ENCODE measurements at places on chromosomes 1 and 21. TPM values are rescaled to one million over a fixed set of nuclear protein-coding genes. Genes with fewer than 3 reads are reported as not detected.
A peak's percentile ranks its signal among the peaks of the same experiment; 100 is the strongest.

DNA sequence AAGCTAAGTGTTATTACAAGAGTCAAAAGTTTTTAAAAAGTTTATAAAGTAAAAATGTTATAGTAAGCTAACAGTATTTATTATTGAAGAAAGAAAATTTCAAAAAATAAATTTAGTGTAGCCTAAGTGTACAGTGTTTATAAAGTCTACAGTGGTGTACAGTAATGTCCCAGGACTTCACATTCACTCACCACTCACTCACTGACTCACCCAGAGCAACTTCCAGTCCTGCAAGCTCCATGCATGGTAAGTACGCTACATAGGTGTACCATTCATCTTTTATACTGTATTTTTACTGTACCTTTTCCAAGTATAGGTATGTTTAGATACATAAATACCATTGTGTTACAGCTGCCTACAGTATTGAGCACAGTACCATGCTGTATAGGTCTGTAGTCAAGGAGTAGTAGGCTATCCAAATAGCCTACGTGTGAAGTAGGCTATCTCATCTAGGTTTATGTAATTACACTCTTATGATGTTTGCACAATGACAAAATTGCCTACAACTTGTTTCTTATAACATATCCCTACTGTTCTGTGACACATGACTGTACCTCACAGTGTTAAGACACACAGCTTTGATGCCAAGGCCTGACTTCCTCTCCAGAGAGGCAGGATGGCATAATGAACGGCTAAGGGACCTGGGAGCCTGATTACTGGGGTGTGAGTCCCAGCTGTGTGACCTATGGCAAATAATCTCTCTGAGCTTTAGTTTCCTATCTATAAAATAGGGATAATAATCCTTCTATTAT, 12.7 kb downstream of the DHCR24 start:
- no peak overlapping the region for H3K4me3 ChIP-seq
- no peaks in the 10 kb centered on the region for H3K4me1 ChIP-seq
- H3K36me3 ChIP-seq: no peaks in the 10 kb centered on the region
- no peak overlapping the region for H3K27ac ChIP-seq
- DNase-seq: no peak
- H3K27me3 ChIP-seq: no peaks in the 10 kb centered on the region

- no peak overlapping the region for H3K4me3 ChIP-seq
- no peak overlapping the region for H3K27ac ChIP-seq
- H3K36me3 ChIP-seq: no peaks in the 10 kb centered on the region
- no peak for DNase-seq
- peaks cover 52% of the 10 kb centered on the region for H3K4me1 ChIP-seq
Measured at GRCh38 chr1:54359393-54360162, 46.6 kb downstream of the SSBP3 start.

- H3K27ac ChIP-seq: peak overlapping the region; percentile 75
- H3K27me3 ChIP-seq: no peaks in the 10 kb centered on the region
- H3K4me1 ChIP-seq: peaks cover 11% of the 10 kb centered on the region
- DNase-seq: peak; percentile 78
- H3K4me3 ChIP-seq: peak overlapping the region; percentile 53
Measured at GRCh38 chr1:213989002-213989855, 1.5 kb downstream of the PROX1 start.

DNA sequence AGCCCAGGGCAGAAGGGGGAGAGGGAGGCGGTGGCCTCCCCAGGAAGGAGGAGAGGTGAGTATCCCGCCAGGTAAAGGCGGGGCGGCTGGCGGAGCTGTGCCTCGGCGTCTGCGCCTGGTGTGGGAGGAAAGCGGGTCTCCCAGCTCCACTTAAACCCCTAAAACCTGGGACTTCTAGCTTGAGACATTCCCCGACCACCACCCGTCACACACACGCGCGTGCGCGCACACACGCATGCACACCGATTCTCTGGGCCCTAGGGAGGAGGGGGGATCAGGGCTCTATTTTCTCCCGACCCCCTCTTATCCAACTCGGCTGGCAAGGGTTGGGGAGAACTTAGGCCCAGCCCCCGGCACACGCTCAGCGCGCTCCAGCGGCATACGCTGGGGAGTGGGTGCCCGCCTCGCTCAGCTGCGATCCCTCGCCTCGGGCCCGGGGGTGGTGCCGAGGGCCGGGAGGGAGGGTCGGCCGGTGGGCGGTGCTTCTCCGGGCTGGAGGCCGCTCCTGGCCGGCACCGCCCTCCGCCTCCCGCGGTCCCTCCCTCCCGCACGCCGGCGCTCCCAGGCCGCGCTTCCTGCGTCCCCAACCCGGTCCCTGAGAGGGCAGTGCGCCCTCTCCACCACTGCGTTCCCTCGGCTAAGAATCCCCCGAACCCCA, at the start of gene TMEM51:
Gene TMEM51 (plus strand): TSS at position 564 of the 658 bp plus-strand sequence. CDS start 61,341 bp downstream, outside the sequence.
- H3K36me3 ChIP-seq: no peaks in the 10 kb centered on the region
- peak within 1 kb of the TSS; percentile 55 for H3K4me3 ChIP-seq
- peaks cover 21% of the 10 kb centered on the region for H3K4me1 ChIP-seq
- no peaks in the 10 kb centered on the region for H3K27me3 ChIP-seq
- peak within 1 kb of the TSS; percentile 84 for H3K27ac ChIP-seq
- peak; percentile 87 for DNase-seq

The CHRM3 gene
- total RNA-seq: 10.1 TPM

The RAB25 gene
- 3.5 TPM for total RNA-seq

The RALGPS2 gene
- total RNA-seq: 25.0 TPM

- H3K27ac ChIP-seq: peak overlapping the region; percentile 38
- no peak overlapping the region for H3K4me3 ChIP-seq
- no peaks in the 10 kb centered on the region for H3K4me1 ChIP-seq
- DNase-seq: no peak
- H3K36me3 ChIP-seq: no peaks in the 10 kb centered on the region
Measured at GRCh38 chr1:8937701-8938100, 8.0 kb upstream of the CA6 start.

The RNF186 gene
- 0.36 TPM for total RNA-seq

DNA sequence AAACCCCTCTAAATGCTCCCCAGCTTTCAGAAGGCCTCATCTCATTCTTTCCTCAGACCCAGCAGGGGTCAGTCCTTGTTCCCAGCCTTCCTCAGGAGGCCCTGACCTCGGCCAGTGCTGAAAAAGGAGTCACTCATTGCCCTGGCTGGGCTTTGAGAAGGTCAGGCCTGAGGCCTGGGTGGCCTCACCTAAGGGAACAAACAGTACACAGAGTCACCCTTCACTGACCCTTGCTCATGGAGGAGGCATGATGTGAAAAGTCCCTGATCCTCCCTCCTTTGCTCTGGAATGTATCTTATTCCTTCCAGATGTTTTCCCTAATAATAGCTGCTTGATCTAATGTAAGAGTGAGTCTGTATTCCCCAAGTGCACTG, 117.7 kb upstream of the SLC44A3 start:
- peak; percentile 88 for DNase-seq
- no peak overlapping the region for H3K4me3 ChIP-seq
- H3K36me3 ChIP-seq: no peaks in the 10 kb centered on the region
- H3K27me3 ChIP-seq: no peaks in the 10 kb centered on the region
- H3K4me1 ChIP-seq: peaks cover 6% of the 10 kb centered on the region

The FAM131C gene
- 0.38 TPM for total RNA-seq

Measured in ovary (tissue), 10 donors.